Iris pigment epithelial cell (primary cell): ENCODE measurements at places on chromosomes 5 and 9.
A peak's percentile ranks its signal among the peaks of the same experiment; 100 is the strongest.

GRCh38 chr9:20083390-20083789, 294.6 kb upstream of the SLC24A2 start:
- no peak for DNase-seq

- DNase-seq, result no peak
Measured at GRCh38 chr5:82182662-82183061, 95.5 kb downstream of the RPS23 start.

DNA sequence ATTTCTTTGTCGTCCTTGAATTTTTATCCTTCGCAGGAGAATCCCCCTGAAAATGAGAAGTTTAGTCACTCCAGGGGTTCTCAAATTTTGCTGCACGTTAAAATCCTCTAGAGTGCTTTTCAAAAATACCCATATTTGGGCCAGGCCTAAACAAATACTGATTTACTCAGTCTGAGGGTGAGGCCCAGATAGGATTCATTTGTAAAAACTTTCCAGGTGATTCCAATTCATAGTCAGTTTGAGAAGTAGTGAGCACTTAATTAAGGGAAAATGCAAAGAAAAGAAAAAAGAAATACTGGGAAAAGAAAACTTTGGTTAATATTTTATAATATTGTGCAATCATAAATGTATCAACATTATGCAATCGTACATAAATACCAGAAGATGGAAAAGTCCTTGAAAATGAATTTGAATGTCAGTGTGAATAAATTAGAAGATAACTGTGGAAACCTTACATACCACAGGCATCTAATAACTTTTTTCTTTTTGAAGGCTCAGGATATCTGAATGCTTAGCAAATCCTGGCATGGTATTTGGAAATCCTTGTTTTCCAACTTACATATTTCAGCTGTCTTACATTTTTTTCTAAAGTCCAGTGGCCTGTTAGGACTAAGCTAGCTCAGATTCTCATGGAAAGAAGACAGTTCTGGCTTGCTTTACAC, 116.5 kb upstream of the DAPK1 start:
- DNase-seq, result peak; percentile 90

DNA sequence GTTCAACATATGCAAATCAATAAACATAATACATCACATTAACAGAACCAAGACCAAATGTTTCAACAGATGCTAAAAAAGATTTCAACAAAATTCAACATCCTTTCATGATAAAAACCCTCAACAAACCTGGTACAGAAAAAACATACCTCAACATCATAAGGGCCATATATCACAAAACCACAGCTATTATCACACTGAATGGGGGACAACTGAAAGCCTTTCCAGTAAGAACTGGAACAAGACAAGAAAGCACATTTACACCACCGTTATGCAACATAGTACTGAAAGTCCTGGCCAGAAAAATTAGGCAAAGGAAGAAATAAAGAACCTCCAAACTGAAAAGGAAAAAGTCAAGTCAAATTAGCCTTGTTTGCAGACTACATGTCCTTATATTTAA, 93.6 kb downstream of the DTWD2 start:
- DNase-seq, result no peak

DNA sequence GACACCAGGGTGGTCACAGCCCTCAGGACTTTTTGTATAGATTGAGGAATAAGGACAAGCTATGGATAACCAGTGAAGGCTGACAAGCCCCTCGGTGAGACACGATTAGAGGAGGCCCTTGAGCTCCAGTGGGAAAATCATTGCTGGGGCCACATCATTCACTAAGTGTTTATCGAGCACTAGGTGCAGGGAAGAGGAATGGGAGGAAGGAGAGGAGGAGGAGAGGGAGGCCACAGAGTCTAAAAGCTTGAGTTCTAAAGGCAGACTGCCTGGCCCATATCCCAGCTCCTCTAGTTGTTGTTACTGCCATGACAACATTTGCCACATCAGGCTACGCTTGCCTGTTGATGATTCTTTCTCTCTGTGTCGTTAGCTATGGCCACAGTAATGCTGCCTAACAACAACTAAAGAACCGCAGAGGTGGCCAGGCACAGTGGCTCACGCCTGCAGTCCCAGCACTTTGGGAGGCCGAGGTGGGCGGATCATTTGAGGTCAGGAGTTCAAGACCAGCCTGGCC, 37.6 kb downstream of the NKX2-5 start:
- no peak for DNase-seq
